ENCODE measurements at places on chromosomes 12 and 14.

GRCh38 chr14:34452258-34452822 lies 9.7 kb downstream of the SPTSSA start:
- DNase-seq: no peak

DNA sequence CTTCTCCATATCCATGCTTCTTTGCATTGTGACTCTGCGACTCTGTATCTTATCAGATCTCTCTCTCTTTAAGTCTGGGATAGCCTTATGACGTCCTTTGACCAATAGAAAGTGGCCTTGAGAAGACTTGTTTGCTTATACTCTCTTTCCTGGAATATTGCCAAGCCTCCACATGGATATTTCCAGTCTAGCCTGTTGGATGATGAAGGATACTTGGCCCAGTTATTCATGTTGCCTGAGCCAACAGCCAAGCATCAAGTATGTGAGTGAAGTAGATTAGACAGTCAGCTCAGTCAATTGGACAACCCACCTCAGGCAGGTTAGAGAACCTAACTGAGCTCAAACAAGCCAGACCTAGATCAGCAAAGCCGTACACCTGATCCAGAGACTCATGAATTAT lies 864.2 kb upstream of the MGAT4C start:
- DNase-seq: no peak

- no peak for DNase-seq
Observed at GRCh38 chr14:92848887-92849286, 54.8 kb downstream of the GOLGA5 start.

DNA sequence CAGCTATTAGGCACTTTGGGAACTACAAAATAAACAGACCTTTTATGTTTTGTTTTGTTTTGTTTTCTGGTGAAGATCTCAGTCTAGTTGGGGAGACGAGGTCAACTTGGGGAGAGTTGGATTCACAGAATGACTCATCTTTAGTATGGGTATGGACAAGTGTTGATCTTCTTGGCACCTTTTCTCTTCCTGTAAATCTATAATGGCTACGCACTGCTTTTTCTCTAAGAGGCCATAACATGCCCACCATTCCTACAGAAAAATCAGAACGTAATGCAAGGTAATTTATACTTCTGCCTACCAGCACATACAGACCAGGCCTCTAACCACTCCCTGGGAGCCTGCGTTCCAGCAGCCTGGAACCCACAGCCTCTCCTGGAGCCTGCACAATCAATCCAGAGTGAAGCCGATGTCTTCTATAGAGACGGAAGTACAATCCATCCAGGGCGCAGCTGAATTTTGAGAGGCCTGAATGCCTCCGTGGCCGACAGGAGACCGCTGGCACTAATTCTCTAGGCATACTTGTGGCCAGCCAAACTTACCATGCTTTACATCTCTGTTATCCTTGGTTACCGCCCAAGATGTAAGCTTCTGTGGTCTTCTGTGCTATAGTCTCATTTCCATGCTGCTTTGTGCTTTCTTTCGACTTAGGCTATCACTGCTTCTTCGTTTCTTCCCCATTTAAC lies 717 bp downstream of the PPHLN1 start:
- no peak for DNase-seq

DNA sequence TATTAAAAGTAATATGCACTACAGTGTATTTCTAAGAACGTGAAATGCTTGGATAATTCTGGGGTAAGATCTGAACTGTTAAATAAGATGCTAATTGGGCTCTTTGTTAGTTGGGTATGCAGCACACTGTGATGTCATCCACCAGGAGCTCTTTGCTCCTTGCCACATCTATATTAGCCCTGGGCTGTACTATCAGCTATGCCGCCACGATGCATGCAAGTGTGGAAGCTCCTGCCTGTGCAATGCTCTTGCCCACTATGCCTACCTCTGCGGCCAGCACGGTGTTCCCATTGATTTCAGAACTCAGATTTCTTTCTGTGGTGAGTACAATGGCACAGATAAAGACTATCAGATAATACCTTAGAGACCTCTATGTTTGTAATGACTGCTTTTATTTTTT lies 165.6 kb downstream of the OTOGL start:
- no peak for DNase-seq

DNA sequence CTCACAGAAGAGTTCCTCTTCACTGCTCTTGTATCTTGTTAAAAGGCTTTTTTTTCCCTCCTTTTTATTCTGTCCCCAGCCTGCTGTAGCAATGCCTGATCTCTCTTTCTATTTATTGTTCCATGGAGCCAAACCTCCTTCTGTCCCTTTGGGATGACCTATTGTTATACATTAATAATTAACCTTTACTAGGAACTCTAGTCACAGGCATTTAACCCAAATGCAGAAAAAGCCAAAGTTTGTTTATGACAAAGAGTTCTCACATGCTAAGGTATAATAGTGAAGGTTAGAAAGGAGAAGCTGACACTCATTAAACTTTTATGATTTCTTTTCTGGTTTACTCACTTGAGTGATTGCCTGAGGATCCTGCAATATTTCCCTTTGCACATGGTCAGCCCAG lies 535.8 kb downstream of the NRXN3 start:
- DNase-seq: no peak

All from stimulated activated CD4-positive, alpha-beta T cell treated with anti-CD3 and anti-CD28 coated beads, Interleukin-1b, Interleukin-23, amount 100 ng/mL, for 4 hours (primary cell).